ENCODE measurements at places on chromosomes 2 and 18. TPM values are rescaled to one million over a fixed set of nuclear protein-coding genes. Genes with fewer than 3 reads are reported as not detected.

DPP10 gene
- 15.6 TPM for polyA plus RNA-seq

TMSB10 gene
- polyA plus RNA-seq: 1,665 TPM

COLEC11 gene
- 3.0 TPM for polyA plus RNA-seq

FSIP2 gene
- 3.8 TPM for polyA plus RNA-seq

CCDC88A gene
- 60.8 TPM for polyA plus RNA-seq

PELI1 gene
- 33.3 TPM for polyA plus RNA-seq

ST6GAL2 gene
- polyA plus RNA-seq: 12.8 TPM

C2orf76 gene
- polyA plus RNA-seq: 27.3 TPM

LYG2 gene
- 0.19 TPM for polyA plus RNA-seq

DOK6 gene
- 20.2 TPM for polyA plus RNA-seq

RTP5 gene
- not detected for polyA plus RNA-seq

GPR39 gene
- polyA plus RNA-seq: 4.8 TPM

IRS1 gene
- 11.3 TPM for polyA plus RNA-seq

CNTNAP5 gene
- not detected for polyA plus RNA-seq

FOSL2 gene
- polyA plus RNA-seq: 19.6 TPM

KLHL29 gene
- polyA plus RNA-seq: 8.8 TPM

UCN gene
- polyA plus RNA-seq: 0.59 TPM

KIF3C gene
- 17.9 TPM for polyA plus RNA-seq

PAIP2B gene
- 20.8 TPM for polyA plus RNA-seq

TTN gene
- polyA plus RNA-seq: 1.4 TPM

CEBPZOS gene
- polyA plus RNA-seq: 56.9 TPM

GYPC gene
- polyA plus RNA-seq: 67.0 TPM

NEB gene
- polyA plus RNA-seq: 11.1 TPM

ALLC gene
- not detected for polyA plus RNA-seq

DAW1 gene
- 0.76 TPM for polyA plus RNA-seq

CKAP2L gene
- polyA plus RNA-seq: 12.8 TPM

HNMT gene
- polyA plus RNA-seq: 66.9 TPM

ACMSD gene
- polyA plus RNA-seq: 49.3 TPM

FBXO41 gene
- polyA plus RNA-seq: 1.9 TPM

TMEM37 gene
- 59.8 TPM for polyA plus RNA-seq

REG3A gene
- polyA plus RNA-seq: not detected

TYMS gene
- 114 TPM for polyA plus RNA-seq

PSTPIP2 gene
- 10.2 TPM for polyA plus RNA-seq

CFC1 gene
- not detected for polyA plus RNA-seq

All from right renal cortex interstitium (tissue), 3 donors.